ENCODE measurements at places on chromosomes 13 and 19. TPM values are rescaled to one million over a fixed set of nuclear protein-coding genes. Genes with fewer than 3 reads are reported as not detected.

DNA sequence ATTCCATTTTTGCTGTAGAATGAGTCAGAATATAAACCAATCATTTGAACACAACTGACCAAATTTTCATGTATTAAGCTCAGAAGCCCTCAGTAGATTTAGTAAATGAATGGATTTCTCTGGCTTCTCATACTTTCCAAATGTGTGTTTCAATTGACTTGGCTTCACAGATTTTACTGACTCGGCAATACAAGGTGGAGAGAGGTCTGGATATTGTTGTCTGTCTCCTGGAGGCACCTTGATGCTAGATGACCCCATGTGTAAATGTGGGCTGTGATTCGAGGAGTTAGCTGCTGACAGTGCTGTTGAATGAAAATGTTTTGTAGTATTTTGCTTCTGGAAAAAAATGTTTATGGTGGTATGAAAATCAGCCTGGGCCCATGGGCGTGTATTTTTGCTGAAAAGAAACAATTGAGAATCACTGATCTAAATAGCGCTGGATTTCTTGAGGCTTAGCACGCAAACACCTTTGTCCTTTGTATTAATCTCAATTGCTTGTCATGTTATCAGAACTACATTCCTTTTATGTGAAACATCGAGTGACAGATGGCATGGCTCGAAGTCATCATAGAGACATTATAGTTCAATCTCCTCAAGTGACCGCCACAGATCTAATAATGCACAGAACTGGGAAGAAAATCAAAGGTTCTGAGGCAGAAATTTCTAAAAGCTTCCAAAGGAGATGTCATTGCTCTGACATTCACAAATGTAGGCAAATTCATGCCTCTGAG lies 41.2 kb upstream of the UBAC2 start:
- no peak for DNase-seq

DNA sequence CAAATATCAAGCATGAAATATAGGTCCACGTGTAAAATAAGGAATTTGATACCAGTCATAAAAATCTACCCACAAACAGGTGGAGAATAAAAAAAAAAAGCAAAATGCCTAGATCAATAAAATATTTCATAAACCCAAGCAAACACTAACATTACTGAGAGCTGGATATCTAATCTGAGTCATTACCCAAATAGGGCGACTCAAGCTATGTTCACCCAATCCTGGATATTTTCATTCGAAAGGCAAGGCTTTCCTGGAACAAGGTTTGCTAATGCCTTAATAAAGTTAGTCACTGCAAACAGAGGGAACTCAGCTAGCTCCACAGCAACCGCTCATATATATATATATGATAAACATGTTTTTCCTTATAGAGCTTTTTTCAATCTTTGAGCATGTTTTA lies 33.5 kb upstream of the TM9SF2 start:
- no peak for DNase-seq

DNA sequence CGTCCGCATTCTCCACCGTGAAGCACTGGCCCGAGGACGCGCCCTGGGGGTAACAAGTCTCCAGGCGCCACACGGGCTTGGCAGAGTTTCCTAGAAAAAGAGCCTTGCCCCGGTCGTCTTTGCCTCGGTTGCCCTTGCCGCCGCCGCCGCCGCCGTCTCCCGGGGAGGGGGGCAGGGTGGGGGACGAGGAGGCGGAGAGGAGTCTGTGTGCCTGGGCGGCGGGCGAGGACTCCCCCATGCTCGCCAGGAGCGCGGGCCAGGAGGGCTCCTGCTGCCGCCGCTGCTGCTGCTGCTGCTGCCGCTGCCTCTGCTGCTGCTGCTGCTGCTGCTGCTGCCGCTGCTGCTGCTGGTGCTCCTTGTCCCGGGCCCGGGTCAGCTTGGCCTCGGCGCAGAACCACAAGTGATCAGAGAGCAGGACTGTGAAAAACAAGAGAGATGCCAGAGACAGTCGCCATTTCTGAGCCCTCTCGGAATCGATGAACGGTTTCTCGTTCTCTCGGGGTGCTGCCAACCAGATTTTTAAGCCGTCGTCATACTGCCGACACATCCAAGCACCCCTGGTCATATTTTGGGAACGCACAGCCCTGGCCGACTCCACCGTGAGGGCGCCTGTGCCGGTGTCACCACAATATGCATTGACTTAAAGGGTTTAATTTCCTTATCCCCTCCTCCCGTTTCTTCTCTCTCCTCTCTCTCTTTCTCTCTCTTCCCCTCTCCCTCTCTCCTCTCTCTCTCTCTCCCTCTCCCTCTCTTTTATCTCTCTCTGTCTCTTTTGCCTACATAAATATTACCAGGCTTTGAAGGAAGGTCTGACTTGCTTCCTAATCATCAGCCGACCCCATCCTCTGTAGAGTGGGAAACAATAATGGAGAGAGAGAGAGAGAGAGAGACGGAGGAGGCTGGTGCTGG lies 349.1 kb downstream of the LIG4 start:
- no peak for DNase-seq

DNA sequence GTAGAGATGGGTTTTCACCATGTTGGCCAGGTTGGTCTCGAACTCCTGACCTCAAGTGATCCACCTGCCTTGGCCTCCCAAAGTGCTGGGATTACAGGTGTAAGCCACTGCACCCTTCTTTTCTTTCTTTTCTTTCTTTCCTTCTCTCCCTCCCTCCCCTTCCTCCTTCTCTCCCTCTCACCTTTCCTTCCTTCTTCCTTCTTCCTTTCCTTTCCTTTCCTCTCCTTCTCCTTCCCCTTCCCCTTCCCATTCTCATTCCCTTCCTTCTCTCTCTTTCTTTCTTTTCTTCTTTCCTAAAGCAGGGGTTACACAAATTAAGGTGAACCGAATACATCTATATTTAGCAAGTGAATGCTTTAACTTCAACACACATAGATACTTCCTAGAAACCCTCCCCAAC lies 58.0 kb upstream of the URI1 start:
- no peak for DNase-seq

DNA sequence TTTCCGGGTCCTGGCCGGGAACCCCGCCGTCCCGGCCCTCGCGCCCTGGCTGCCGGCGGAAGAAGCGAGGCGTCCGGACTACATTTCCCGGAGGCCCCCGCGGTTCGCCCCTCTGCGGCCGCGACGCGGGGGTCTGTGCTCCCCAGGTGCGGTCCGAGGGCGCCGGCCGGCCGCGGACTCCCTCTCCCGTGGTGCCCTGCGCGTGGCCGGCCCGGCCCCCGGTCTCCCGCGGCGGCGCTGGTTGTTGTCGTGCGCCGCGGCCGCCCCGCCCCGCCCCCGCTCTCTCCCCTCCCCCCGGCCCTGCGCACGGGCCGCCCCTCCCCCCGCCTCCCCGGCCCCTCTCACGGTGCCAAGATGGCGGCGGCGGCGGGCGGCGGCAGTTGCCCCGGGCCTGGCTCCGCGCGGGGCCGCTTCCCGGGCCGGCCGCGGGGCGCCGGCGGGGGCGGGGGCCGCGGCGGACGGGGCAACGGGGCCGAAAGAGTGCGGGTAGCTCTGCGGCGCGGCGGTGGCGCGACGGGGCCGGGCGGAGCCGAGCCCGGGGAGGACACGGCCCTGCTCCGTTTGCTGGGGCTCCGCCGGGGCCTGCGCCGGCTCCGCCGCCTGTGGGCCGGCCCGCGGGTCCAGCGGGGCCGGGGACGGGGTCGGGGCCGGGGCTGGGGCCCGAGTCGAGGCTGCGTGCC lies at the start of gene KMT2B:
Gene KMT2B (plus strand): TSS at position 339 of the 680 bp plus-strand sequence. CDS start 16 bp downstream, at position 355.
- no peak for DNase-seq

- no peak for DNase-seq
Observed at GRCh38 chr19:57900311-57900710, 11.5 kb upstream of the ZNF814 start.

GRCh38 chr19:49064768-49065611 lies at the start of gene NTF4:
NTF4 (minus strand) TSS chr19:49064818; CDS start chr19:49061997, 2,821 bp downstream.
- no peak for DNase-seq

DNA sequence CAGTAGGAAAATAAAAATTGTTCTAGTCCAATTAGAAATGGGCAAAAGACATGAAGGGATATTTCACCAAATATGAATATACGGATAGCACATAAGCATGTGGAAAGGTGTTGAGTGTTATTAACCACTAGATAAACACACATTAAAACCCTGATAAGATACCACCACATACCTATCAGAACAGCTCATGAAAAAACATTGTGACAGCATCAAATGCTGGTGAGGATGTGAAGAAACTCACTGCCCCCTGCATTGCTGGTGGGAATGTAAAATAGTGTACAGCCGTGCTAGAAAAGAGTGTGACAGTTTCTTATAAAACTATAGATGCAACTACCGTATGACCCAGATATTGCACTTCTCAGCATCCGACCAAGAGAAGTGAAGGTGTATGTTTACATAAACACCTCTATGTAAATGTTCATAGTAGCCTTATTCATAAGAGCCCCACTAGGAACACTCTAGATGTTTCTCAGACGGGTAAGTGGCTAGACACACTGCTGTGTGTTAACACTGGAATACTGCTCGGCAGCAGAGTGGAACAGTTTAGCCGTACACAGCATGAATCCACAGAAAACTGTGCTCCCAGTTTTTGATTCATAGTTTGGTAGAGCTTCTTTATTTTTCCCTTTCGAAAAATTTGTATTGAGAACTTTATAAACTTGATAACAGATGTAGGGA lies 321.1 kb downstream of the MYO16 start:
- DNase-seq = no peak

- no peak for DNase-seq
Observed at GRCh38 chr19:44943801-44944249, 1.8 kb downstream of the APOC4 start.

GRCh38 chr13:94323764-94324758 lies 155.4 kb downstream of the DCT start:
- DNase-seq = no peak

DNA sequence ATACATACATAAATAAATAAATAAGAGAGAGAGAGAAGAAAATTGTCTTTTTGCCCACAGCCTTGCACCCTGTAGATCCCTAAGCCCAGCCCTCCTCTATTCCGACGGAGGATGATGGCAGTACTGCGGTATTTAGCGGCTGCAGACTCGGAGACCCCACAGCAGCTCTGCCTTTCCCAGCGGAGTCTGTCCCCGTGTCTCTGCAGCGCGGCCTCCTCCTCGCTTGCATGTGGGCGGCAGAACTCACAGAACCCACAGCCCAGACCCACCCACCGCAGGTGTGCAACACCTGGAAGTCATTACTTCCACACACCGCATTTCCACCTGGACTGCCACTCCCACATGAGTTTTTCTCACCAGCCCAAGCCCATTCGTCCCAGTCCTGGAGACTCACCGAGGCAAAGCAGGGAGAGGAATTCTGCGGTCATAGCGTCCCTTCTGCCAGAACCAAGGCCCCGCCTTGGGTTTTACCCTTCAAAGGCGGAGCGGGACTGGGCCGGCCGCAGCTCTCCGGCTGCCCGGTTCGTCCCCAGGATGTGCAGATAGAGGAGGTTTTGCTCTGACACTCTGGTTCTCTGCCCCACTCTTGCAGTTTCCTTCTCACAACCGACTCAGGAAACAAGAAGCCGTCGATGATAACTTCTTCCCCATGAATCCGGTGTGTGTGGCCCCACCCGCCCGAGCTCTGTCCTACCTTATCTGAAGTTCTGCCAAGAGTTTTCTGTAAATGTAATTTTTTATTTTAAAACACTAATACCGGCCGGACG lies at the start of gene VSTM1:
Gene VSTM1 (minus strand): TSS at position 548 of the 767 bp plus-strand sequence. CDS start 120 bp downstream, at position 428.
- no peak for DNase-seq

DNA sequence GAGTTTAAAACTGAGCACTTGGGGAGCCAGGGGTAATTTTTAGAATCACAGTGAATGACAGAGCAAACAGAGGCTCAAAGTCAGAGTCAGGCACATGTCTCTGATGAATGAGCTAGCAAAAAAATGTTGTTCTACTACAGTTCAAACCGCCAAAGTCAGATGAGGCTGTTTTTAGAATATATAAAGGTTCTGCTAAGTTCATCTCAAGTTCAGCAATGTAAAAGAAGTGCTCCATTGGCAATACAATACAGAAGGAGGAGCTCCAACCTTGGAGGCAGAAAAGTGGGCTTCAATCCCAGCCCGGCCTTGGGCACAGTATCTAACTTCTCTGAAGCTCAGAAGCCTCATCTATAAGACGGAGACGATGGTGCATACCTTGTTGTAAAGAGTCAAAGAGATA lies 70.1 kb upstream of the IPO5 start:
- no peak for DNase-seq

DNA sequence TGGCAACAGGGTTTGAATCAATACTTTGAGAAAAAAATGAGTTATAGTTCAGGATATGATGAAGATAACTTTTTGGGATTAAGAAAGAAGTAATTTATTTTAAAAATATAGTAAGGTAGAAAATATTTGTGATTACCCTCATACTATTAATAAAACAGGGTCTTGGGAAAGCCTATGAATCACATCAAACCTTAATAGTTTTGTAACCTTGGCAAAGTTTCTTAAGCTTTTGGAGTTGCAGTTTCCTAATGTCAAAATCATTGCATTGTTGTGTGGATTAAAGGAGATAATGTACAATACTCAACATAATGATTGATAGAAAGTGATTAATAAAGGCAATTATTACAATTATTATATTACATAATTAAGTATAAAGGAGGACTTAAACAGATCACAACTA lies 149.0 kb downstream of the LMO7 start:
- no peak for DNase-seq

DNA sequence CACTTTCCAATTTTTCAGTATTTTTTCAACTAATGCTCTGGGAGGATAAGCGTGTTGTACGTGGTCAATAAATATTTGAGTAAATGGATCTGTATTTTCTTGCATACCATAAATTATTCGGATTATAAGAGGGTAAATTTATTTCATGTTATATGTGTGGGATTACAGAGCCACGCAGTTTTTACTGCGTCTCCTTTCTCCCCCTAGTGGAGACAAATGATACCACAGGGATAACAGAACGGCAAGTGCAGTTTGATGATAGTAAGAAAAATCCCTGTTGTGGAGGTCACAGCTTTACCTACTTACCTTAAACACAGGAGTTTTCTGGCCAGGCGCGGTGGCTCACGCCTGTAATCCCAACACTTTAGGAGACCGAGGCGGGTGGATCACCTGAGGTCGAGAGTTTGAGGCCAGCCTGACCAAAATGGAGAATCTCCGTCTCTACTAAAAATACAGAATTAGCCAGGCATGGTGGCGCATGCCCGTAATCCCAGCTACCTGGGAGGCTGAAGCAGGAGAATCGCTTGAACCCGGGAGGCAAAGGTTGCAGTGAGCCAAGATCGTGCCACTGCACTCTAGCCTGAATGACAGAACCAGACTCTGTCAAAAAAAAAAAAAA lies 16.8 kb downstream of the MBD3L2B start:
- no peak for DNase-seq

The ELAVL3 gene
- total RNA-seq = not detected

The SULT2A1 gene
- not detected for total RNA-seq

The DACH1 gene
- total RNA-seq = 0.74 TPM

The PTPRS gene
- total RNA-seq = 11.9 TPM

The AP2A1 gene
- 65.6 TPM for total RNA-seq

The FXYD3 gene
- total RNA-seq = not detected

The AXL gene
- 238 TPM for total RNA-seq

All from pulmonary artery endothelial cell (primary cell).